ENCODE measurements at places on chromosomes 2 and 18.

DNA sequence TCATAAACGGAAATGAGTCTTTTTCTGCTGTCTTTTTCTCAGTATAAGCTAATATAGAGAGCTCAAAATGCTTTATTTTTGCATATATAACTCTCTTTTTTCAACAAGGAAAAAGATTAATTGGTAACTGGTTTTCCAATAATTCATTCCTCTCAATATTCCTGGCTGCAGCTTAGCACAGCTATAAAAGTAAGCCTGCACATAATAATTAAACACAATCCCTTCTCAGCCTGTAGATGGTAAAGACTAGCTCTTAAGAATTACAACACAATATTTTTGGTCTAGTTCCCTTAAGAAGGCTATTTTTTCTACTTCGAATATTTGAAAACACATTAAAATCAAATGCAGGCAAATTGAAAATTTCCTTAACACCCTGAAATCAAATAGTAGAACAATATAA, 258.0 kb downstream of the DOK6 start:
- DNase-seq, result no peak

- DNase-seq, result no peak
These were observed 74.7 kb upstream of the KCNJ3 start for GRCh38 chr2:154623819-154624218.

- DNase-seq, result no peak
These were observed 180.9 kb downstream of the PID1 start for GRCh38 chr2:229090225-229090624.

GRCh38 chr18:21167641-21168377, 56.2 kb upstream of the ROCK1 start:
- no peak for DNase-seq

GRCh38 chr2:119425620-119426395, 5.8 kb upstream of the TMEM37 start:
- DNase-seq, result no peak

DNA sequence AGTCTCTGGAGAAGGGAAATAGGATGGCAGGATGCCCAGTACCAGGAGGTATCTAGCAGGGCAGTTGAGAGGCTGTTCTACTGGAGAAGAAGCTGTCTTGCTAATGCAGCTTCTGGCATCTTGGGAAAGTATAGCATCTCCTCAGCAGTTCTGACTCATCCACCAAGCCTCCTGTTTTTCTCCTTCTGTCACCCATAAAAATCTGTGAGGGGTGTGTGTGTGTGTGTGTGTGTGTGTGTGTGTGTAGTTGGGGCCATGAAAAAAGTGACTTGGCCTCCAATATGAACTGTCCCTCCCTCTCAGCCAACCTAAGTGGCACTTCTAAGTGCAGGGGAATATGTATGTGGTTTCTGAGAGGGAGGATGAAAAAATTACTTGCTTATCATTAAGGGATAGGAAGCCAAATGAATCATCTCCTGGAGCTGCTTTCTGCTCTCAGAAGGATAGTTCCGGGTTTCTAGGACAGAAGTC, 83.9 kb downstream of the CBLN2 start:
- no peak for DNase-seq

DNA sequence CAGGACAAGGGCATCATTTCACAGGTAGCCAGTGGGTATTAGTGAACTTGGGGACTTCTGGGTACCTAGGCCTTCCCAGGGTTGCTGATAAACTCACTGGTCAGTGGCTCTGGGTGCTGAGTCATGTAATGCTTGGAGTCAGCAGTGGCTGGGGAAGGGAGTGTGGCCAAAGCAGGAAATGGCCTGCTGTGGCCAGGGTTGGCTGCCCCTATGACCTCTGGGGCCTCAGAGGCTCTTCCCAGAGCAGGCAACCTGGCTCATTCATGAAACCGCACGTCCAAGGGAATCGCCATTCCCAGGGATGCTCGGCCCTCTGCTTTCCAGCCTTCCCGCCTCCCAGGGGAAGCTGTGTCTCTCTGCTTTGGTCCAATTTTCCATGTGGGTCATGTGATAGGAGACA, 294.9 kb downstream of the DYSF start:
- no peak for DNase-seq

- no peak for DNase-seq
These were observed 18.6 kb upstream of the PEX13 start for GRCh38 chr2:60998628-60999545.

GRCh38 chr2:168978461-168978861, 52.7 kb downstream of the ABCB11 start:
- DNase-seq, result no peak

GRCh38 chr18:62418258-62418657, 93.1 kb downstream of the TNFRSF11A start:
- no peak for DNase-seq

DNA sequence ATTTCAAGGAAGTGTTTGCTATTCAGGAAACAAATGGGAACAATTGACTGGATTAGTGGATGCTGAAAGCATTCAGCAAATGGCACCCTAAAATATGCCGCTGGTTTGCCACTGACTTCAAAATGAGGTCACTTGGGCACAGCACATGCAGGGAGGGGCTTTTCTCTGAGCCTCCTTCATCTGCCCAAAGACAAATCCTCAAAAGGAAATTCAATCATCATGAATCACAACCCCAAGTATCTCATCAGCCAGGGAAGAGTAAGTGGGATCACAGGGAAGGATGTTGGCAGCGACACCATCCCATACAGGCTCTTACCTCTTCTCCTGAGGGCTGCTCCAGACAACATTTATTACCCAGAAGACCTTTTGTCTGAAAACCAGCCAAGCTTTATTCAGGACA, 14.4 kb upstream of the SP140L start:
- no peak for DNase-seq

DNA sequence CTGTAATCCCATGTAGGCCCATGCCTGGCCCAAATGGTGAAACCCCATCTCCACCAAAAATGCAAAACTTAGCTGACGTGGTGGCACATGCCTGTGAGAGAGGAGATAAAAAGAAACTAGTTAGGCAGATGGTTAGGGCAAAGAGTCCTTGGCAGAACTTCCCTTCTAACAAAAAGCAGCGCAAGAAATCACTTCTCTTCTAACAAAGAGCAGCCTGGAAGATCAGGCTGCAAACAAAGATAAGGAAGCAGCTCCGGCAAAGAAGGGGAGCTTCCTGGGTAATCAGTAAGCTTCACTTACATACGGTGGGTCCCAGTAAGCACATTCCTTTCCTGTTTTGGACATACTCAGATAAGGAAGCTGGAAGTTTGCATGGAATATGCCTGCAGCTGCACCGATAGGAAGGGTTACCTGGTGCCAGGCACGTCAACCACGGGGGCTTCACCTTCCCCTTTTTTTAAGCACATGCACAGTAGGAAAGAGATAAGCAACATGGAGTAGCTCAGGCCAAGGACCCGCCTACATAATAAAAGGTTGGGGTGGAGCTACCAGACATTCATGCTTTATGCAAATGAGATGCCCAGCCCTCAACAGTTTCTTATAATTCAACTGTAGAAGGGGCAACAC, 61.0 kb upstream of the SLC25A52 start:
- DNase-seq, result no peak

GRCh38 chr2:174939046-174939445, 66.1 kb downstream of the CHN1 start:
- DNase-seq, result no peak

DNA sequence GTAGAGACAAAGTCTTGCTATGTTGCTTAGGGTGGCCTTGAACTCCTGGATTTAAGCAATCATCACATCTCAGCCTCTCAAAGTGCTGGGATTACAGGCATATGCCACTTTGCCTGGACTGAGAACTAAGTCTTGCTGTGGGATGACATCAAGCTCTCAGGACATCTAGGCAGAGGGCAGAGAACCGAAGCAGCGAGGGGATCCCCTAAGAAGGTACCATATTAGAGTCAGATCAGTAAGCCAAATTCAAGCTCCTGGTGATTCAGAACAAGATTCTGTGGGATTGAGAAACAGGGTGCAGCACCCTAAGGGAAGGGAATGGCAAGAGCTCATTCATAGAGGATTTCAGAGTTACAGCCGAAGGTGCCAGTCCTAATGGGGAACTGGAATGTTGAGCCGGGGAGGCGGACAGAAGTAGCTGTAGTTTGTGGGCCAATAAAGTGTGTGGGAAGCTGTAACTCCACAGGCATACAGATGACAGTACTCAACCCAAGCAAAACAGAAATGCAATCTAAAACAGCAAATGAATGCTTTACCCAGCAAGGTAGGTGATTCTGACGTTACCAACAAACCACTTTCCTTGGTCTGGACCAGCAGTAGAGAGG, 30.9 kb downstream of the EPHA4 start:
- no peak for DNase-seq

DNA sequence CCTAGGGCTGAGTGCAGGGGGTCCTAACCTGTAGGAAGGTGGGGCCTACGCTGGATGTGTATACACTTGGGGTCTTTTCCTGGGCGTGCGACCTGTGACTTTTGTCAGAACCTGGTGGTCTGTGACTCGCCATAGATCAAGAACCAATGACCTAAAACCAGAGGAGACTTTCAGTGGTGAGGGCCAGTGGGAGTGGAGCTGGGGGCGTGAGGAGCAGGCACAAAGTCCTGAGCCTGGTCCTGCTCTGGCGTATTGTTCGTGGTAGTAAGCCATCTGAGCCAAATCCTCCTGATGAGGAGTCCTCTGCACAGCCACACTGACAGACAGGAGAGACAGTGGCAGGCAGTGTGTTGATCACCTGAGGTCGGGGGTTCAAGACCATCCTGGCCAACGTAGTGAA, 8.9 kb downstream of the INPP4A start:
- no peak for DNase-seq

- DNase-seq, result no peak
These were observed 403.0 kb upstream of the TNP1 start for GRCh38 chr2:217262911-217263310.

DNA sequence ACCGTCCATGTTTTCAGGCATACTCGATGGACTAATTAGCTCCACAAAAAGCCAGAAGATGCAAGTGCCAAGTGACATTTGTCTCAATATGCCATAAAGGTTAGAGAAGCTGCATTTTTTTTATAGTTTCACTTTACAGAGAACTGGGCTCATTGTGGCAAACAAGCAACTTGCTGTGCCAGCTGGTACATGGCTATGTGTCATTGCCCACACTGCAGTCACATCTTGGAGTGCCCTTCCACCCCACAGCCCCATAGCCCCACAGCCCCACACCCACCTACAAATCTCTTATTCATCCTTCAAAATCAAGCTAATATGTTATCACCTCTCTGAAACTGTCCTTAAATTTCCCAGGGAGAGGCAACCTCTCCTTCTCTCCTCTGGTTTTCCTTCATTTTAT, 451.9 kb downstream of the ARHGAP15 start:
- no peak for DNase-seq

GRCh38 chr2:190627448-190628412, 21.2 kb upstream of the NAB1 start:
- DNase-seq, result peak; percentile 63

- DNase-seq, result no peak
These were observed 45.3 kb upstream of the UGP2 start for GRCh38 chr2:63796366-63796765.

- no peak for DNase-seq
These were observed 79.2 kb upstream of the MYO3B start for GRCh38 chr2:170098626-170099312.

DNA sequence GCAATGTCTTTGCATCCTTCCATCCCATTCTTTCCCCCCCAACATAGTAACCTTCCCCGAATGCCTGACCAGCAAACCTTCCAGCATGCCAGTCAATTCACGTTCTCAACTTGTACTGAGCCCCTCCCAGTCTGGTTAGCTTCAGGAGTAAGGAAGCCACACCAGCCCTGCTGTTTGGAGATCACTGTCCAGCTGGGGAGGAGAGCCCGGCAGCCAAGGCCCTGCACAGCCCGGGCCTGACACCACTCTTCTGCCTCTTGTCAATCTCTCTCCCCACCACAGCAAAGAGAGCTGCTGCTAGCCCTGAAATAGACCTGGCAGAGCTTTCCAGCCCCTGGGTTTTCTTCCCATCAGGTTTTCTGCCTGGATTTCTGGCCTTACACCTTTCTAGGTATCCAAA, 185.8 kb upstream of the ID2 start:
- no peak for DNase-seq

All from activated effector memory CD4-positive, alpha-beta T cell treated with anti-CD3 and anti-CD28 coated beads, Interleukin-2, amount 50 U/mL, for 16 hours (primary cell).